ENCODE measurements at places on chromosomes 6 and 20. TPM values are rescaled to one million over a fixed set of nuclear protein-coding genes. Genes with fewer than 3 reads are reported as not detected.

Gene NOTCH4
- 26.0 TPM for total RNA-seq

DNA sequence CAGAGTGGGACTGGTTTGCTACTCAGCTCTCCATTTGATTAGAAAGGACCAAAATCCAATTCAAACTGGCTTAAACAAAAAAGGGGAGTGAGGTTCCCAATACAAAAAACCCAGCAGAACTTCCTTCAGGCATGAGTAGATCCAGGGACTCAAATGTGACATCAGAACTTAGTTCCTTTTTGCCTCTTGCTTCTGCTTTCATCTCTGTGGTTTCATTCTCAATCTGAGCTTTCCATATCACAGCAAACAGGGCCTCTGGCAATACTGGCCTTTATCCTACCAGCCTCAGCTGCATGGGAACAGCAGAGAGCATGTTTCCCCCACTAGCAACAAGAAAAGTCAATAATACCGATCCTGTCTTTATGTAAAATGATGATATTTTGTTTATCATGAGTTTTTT is 28.6 kb upstream of the PRELID3B start:
- DNase-seq: no peak

- DNase-seq: no peak
Measured at GRCh38 chr6:133973109-133973971, 20.3 kb downstream of the TBPL1 start.

- DNase-seq: no peak
Measured at GRCh38 chr20:51237791-51238190, 214.9 kb upstream of the KCNG1 start.

DNA sequence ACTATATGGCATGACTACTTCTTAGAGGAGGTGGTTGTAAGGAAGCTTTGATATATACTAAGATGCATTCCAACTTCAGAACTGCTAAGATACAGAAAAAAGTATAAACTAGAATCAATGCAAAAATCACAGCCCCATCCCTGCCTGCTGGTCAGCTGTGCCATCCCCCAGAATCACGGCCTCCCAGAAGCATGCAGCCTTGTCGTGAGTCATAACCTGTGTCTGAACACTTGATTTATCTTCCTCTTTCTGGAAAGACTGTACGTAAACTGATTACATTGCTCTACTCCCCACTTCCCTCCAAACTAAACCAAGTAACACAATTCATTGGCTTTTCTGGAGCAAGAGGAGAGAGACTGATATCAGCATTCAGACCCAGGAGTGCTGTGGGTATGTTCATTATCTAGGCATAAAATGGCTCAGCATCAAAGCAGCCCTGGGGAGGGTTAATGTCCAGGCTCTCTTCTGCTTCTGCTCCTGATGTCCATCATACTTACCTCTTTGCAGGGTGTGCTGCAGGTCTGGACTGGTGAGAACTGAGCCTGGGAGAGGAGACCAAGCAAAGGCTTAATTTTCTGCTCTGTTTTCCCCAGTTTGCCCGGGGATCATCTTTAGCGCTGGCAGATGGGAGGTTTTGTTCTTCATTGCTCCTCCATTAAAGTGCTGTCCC is 18.4 kb downstream of the SCP2D1 start:
- no peak for DNase-seq

GRCh38 chr20:731891-732560 is 36.3 kb downstream of the SLC52A3 start:
- DNase-seq: no peak

Gene FKBP5
- total RNA-seq: 156 TPM

Gene RAB44
- 0.27 TPM for total RNA-seq

GRCh38 chr6:32086661-32087573 is 22.2 kb downstream of the TNXB start:
- DNase-seq: no peak

- DNase-seq: no peak
Measured at GRCh38 chr6:105209950-105210706, 30.3 kb upstream of the POPDC3 start.

GRCh38 chr6:121356575-121356974 is 22.3 kb upstream of the TBC1D32 start:
- no peak for DNase-seq

Measured in thoracic aorta (tissue), 2 donors.